ENCODE measurements at places on chromosomes 16 and 17.

GRCh38 chr17:16301963-16302855 is 51.1 kb downstream of the CENPV start:
- no peak for DNase-seq

- no peak for DNase-seq
Observed at GRCh38 chr16:1817716-1818115, 8.9 kb downstream of the HAGH start.

- DNase-seq: no peak
Observed at GRCh38 chr16:66574081-66574480, 5.2 kb upstream of the CMTM2 start.

- no peak for DNase-seq
Observed at GRCh38 chr17:6654841-6655731, 3.5 kb downstream of the C17orf100 start.

DNA sequence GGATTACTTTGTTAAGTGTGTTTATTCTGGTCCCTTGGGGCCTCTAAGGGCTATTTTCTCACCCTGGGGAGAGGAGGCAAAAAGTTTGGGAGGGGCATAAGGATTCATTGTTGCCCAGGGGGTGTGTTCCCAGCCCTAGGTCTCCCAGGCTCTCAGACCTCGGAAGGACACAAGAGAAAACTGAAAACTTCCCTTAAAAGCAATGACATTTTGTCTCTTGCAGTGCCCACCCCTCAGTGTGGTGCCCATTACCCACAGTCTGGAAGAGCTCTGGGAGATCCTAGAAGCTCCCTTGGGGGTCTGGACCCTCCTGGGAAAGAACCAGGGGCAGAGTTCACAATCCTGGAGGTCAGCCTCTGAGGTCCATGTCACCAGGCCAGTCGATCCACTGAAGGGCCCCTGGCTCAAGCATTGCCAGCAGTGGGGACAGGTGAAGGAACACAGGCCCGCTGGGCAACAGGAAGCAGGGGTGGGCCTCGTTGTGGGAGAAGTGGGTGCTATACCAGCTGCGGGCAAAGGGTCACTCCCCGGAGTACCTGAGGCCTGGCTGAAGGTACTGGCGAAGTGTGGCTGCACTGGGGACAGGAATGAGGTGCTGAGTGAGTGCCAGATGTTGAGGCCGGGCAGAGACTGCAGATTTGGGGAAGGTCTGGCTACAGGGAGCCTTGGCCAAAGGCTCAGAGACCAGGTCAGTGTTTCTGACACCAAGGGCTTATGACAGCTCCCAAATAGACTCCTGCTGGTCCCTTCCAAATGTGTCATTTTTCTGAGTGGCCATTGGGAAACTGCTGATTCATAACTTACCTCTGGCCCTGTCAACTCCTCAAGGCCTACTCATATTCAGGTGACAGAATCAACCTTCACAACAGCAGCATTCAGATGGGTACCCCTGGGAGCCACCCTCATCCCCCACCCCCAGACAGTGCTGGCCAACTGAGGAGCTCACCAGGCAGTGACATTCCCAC is 4.6 kb upstream of the ZNF747 start:
- no peak for DNase-seq

DNA sequence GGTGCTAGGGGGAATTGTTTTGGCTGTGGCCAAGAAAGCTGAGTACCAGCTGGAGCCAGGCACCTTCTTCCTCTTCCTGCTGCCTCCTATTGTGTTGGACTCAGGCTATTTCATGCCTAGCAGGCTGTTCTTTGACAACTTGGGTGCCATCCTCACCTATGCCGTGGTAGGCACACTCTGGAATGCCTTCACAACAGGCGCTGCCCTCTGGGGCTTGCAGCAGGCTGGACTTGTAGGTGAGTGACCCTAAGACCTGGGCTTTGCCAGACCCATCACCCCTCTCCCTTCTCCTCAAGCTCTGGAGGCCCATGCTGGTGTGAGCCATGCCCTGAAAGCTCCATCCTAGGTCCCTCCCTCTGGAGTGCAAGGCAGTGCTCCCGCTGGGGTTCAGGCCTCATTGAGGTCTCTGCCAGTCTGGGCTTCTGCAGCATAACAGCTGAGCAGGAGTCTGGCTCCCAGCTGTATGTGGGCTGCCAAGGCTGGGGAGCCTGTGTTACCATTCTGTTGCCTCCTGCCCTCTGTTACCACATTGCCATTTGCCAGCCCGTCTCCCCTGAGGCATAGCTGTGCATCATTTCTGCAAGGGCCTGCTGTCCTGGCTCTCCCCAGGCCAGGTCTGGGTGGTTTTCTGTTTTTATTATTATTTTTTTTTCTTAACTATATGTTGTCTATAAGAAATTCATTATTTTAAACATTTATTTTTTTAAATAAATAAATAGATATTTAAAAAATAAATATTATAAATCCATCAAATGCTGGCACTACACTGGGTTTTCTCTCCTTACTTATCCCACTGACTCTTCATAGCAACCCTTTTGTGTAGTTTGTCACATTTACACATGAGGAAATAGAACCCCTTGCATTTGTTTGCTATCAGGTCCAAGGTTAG is 4.1 kb downstream of the SLC9A5 start:
- no peak for DNase-seq

GRCh38 chr17:44210342-44211192 is 8.9 kb downstream of the UBTF start:
- peak; percentile 71 for DNase-seq

GRCh38 chr16:64406770-64407181 is 715.1 kb downstream of the CDH11 start:
- no peak for DNase-seq

- no peak for DNase-seq
Observed at GRCh38 chr16:2270588-2271470, 2.9 kb upstream of the RNPS1 start.

- no peak for DNase-seq
Observed at GRCh38 chr17:41835800-41836549, at the start of gene NT5C3B. Gene NT5C3B, minus strand, starts transcription at chr17:41836232. Its CDS starts 39 bp downstream, at chr17:41836193.

- no peak for DNase-seq
Observed at GRCh38 chr17:7932949-7933348, 943 bp downstream of the CNTROB start.

DNA sequence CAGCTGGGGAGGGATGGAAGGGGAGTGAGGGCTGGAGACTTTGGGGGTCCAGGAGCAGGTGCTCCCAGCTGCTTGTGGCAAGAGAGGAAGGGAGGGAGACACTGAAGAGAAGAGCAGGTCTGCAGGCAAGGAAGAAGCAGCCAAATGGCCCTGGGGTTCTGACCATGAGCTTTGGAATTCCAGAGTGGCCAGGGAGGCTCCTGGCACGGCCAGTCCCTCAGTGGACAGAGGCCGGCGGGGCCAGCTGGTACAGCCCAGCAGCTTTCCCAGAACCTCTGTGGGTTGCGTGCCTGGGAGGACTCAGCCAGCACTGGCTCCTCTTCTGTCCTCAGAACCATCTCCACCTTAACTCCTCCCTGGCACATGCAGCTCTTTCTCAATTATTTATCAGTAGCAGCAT is 233.0 kb downstream of the MSI2 start:
- no peak for DNase-seq

DNA sequence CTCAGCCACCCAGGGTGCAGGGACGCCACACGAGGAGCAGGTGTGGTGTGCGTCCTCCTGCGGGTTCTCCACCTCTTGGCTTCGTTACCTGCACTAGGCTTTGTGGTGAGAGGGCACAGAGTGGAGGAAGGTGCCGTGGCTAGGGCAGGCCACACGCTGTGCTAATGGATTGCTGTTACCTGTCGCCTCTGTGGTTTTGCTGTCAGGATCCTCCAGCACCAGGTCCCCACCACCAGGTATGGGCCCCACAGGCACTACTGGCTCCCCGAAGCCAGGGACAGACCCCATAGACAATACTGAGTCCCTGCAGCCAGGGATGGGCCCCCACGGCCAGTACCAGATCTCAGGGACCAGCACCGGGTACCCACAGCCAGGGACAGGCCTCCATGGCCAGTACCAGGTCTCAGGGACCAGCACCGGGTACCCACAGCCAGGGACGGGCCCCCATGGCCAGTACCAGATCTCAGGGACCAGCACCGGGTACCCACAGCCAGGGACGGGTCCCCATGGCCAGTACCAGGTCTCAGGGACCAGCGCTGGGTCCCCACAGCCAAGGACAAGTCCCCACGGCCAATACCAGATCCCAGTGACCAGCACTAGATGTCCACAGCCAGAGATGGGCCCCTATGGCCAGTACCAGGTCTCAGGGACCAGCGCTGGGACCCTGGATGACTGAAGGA is 315.6 kb downstream of the SEC14L1 start:
- no peak for DNase-seq

DNA sequence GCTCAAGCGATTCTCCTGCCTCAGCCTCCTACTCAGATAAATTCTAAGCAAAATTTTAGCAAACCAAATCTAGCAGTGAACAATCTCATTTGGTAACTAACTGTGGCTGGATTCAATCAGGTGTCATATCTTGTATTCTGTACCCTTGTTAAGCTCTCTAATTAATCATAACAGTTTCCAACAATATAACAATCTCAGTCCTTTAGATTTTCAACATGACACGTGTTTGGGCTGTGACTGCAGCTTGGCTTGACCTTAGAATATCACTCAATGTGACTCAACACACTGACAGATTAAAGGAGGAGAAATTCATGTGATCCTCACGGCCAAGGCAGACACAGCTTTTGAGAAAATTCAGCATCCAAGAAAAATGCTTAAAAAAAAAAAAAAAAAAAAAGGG is 133.6 kb downstream of the BANP start:
- no peak for DNase-seq

DNA sequence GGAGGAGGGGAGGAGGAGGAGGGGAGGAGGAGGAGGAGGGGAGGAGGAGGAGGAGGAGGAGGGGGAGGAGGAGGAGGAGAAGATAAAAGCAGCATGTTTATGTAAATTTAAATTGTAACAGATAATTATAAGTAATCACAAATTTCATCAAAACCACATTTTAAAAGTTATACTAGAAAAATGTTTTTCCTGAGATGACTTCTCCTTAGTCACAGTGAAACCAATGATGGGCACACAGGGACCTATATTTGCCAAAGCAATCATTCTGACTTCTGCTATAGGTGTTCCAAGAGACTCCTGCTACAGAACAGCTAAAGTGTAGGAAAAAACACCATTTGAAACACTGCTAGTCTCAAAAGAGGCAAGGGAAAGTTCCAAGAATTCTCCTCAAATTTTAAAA is 66.4 kb downstream of the CEP95 start:
- no peak for DNase-seq

- DNase-seq: no peak
Observed at GRCh38 chr16:23500862-23501225, 9.4 kb downstream of the GGA2 start.

GRCh38 chr17:31309556-31309955 is 4.3 kb downstream of the EVI2B start:
- no peak for DNase-seq

DNA sequence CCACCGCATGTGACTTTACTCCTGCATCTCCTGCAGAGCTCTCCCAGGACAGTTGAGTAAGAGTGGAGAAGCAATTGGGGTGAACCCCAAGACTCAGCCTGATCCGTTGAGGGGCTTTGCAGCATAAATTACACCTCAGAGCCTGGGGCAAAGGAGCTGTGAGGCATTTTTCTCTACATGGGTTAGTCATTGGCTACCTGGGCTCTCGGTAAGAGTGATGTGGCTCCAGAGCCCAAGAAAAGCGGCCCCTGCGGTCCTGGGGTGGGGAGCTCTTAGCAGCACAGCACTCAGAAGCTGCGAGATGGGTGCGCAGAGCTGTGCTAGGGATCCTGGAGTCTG is 40.4 kb upstream of the C16orf78 start:
- DNase-seq: no peak

DNA sequence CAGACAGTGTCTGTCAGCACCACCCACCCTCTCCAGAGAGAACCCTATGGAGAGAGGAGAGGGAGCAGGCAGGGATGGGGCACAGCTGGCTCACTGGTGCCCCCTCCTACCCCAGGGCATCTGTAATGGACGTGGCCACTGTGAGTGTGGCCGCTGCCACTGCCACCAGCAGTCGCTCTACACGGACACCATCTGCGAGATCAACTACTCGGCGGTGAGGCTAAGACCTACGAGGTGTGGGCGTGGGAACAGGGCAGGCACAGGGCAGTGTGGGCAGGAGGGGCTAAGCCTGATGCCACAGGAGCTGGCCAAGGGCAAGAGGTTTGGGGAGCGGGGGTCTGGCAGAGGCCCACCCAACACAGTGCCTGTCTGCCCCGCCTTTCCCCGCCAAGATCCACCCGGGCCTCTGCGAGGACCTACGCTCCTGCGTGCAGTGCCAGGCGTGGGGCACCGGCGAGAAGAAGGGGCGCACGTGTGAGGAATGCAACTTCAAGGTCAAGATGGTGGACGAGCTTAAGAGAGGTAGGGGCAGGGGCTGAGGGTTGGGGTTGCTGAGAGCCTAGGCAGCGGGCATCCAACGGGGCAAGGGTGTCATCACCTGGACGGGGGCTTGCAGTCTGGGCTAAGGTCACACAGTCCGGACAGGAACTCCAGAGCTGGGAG is 15.0 kb downstream of the ITGB4 start:
- no peak for DNase-seq

DNA sequence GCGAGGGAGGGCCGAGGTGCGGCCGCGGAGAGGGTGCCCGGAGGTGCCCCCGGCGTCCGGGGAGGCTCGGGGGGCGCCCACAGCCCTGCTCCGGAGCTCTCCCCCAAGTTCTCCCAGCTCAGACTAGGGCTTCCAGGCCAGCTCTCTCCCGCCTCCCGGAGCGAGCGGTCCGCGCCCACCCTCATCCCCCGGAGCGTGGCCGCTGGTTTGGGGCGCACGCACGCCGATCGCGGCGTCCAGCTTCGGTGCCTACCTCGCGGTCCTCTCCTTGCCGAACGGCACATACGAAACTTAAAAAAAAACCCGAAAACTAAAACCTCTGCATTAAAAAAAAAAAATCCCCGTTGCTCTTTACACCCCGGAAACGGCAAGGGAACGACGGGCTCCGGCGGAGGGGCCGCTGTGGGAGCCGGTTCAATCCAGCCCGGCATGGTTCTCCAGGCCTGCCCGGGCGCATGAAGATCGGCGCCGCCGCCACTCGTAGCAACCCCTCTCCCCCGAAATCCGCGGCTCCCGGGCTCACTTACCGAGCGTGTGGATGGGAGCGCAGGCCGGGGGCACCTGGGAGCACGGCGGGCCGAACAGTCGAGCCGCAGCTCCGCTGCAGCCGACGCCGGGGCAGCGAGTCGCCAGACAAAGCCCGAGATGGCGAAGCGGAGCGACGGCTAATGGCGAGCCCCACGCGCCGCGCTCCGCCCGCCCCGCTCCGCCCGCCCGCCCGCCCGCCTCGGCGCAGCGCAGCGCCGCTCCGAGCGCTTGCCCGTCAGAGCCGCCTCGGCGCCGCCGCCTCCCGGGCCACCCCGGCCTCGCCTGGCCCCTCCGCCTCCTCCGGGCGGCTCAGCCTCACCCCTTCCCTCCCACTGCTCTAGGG is 973 bp upstream of the UBTF start:
- no peak for DNase-seq

Measured in right renal pelvis (tissue), 4 donors.